ENCODE measurements at places on chromosomes 7 and 10.
A peak's percentile ranks its signal among the peaks of the same experiment; 100 is the strongest.

- peak; percentile 24 for DNase-seq
These were observed 33.3 kb upstream of the EBLN1 start for GRCh38 chr10:22250897-22251660.

DNA sequence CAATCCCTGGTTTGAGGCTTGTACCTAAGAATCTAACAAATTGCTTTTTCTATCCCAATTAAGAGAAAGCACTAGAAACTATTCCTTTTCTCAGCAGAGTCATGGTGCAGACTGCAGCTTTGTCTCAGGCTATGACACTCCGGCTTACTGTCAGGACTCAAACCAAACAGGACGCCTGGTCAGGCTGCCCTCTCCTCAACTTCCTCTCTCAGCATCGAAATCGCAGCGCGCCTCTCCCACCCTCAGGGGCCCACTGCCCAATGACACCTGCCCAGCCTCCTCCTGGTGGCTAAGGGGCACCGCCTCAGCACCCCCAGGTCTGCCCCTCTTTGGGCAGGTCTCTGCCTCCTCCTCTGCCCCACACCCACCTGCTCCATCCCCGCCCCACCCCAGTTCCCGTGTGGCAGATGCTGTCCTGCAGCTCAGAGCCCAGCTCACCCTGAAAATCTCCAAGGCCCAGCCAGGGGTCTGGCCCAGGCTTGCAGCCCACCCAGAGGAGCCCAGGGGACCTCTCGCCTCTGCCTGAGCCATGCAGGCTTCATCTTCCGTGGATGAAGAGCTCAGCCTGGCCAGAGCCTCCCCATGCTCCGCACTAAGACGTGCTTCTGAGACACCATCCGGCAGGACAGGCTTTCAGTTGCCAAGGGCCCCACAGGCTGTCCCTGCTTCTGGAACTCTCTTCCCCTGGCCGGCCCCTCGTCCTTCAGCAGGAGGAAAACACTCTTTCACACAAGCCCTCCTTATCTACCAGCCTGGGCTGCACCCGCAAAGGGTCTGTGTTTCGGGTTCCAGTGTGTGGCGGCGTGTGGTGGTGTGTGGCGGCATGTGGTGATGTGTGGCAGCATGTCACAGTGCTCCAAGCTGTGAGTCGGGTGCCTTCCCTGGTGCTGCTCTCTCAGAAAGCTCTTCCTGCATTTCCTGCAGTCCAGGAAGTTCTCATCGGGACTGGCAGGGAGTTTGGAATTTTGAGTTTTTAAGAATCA, 16.4 kb upstream of the PTPRN2 start:
- no peak for DNase-seq

DNA sequence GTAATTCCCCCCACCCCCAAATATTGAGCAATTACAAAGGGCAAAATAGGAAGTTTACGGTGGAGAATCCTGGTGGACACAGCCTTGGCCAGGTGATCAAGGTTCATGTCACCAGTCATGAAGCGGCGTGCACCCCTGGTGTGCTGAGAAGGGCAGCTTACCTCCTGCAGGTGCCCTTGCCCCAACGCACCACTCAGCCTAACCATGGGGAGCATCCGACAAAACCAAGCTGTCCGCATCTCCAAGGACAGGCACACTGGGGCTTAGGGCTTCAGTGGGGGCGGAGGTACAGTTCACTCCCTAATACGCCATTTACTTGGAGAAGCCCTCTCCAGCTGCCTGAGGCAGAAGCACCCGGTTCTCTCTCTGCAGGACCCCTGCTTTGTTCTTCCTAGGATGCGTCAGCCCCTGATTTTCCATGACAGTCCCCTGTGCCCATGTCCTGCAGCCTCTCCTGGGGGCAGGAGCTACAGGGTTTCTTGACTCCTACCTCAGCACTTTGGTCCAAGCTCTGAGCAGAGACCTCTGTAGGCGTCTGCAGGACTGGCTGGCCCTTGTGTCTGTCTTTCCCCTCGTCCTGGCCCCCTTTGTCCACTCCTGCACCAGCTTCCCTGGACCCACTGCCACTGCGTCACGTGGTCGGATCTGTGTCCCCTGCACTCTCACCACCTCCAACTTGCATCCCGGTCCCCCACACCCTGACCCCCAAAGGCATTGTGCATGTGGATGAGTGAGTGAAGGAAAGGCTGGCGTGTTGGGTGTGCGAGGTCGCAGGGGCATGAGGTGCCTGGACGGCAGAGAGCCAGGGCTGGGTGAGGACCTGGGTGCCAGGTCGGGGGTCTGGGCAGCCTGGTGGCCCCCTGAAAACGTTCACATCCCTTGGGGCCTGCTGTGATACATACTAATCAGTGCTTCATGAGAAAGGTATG, 113.7 kb downstream of the LHPP start:
- DNase-seq: no peak

DNA sequence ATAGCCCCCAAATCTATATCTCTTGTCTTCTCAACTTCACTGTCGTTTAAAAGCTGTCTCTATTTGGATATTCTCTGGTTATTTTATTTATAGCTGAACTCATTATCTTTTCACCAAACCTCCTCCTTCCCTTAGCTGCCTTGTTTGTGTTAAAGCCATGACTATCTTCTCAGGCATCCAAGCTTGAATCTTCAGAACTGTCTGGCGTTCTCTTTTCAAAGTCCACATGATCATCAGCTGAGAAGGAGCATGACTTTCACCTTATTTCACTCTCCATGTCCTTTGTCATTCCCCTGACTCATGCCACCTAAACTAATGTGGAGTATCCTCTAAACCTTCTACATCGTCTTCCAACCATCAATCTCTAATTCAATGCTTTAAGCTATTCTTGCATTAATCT, 5.7 kb upstream of the GLCCI1 start:
- no peak for DNase-seq

DNA sequence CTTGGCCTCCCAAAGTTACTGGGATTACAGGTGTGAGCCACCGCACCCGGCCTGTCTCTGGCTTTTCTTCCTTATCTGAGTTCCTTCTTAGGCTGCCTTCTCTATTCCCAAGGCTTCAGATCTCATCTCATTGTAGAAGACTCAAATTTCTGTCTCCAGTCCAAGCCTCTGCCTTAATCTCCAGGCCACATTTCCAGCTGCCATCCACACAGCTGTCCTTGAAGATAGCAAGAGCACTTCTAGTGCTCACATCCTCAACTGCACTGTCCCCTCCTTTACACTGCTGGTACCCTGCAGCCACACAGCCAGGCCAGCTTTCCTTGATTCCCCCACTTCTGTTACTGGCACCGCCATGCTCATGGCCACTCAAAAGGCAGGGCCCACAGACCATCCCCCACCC, 35.6 kb downstream of the POLL start:
- DNase-seq: no peak
